Activated T-helper 2 cell treated with anti-CD3 and anti-CD28 coated beads, Interferon-gamma antibody, Interleukin-2, Interleukin-4, amounts not matched to agents 10 μg/mL and 5 μg/mL and 100 μg/mL, durations not matched to agents 14 hours and 24 hours and 36 hours (primary cell): ENCODE measurements at places on chromosomes 16 and 17. TPM values are rescaled to one million over a fixed set of nuclear protein-coding genes. Genes with fewer than 3 reads are reported as not detected.

DNA sequence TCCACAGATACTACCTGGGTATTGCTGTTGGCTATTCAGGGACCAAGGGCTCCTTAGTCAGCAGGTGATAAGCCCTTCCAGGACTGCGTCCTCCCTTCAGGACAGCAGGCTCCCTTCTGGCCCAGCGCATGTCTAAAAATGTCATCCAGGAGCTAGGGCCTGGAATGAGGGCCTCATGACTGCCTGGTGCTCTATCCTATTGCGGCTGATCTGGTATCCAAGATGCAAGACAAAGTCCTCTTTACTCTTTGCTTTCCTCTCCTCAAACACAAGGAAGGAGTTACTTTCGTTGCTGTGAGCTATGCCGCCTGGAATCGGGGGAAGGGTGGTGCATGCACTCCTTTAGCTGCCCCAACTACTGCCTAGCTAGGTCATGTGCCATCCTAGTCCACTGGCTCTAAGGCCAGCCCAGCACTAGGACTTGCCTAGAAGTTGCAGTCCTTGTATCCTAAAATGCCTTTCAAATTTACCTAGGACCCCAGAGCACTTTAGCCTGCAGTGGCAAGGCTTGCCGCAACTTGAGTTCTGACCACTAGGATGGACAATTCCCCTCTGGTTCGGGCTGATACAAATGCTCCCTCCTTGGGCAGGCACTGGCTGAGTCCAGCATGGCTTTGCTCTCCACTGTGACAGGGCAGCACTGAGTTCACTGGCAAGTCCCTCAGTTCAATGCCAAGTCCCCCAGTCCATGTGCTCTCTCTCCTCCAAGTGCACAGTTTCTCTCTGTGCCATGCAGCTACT is 10.1 kb upstream of the TMEM219 start:
- DNase-seq: no peak

- no peak for DNase-seq
Measured at GRCh38 chr17:27520491-27521185, 64.4 kb downstream of the KSR1 start.

DNA sequence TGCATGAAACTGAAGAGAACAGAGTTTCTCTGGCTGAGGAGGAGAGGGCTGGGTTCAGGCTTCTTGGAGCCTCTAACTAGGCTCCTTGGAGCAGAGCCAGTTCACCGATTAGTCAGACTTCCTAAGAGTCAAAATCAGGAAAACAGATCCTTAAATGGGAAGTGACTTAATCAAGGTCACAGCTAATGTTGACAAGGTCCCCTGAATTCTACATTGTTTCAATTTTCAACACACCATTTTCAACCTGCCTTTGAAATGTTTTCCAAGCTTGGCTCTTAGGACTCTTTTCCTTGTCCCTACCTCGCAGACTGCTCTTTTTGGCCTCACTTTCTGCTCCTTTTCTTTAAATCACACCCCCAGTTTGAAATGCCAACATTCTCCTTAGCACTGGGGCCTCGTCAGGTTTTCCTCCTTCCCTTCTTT is 16.3 kb downstream of the MYL4 start:
- no peak for DNase-seq

Gene MMP2
- 0.11 and 0.34 TPM in 2 replicates for total RNA-seq

DNA sequence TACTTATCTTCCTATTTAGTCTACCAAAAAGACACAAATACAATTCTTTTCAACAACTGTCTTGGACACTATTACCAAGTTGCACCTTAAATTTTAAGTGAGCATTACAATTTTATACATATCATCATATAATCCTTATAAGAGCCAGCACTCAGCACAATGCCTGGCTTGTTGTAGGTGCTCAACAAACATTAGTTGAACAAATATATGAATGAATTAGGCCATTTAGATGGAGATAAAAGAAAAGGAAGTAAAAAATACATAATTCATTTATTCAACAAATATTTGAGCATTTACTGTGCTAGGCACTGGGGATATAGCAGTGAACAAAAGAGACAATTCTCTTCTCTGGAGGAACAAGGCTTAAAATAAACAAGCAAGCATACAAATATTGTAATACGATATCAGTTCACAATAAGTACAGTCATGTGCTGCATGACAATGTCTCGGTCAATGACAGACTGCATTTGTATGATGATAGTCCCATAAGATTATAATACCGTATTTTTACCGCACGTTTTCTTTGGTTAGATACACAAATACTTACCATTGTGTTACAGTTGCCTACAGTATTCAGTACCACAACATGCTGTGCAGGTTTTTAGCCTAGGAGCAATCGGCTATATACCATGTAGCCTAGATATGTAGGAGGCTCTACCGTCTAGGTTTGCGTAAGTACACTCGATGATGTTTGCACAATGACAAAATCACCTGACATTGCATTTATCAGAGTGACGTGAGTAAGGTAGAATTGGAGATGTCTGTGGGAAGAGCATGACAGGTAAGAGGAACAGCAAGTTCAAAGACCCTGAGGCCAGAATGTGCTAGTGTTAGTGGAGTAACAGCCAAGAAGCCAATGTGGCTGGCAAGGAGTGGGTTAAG is 86.4 kb upstream of the HS3ST2 start:
- DNase-seq: no peak

DNA sequence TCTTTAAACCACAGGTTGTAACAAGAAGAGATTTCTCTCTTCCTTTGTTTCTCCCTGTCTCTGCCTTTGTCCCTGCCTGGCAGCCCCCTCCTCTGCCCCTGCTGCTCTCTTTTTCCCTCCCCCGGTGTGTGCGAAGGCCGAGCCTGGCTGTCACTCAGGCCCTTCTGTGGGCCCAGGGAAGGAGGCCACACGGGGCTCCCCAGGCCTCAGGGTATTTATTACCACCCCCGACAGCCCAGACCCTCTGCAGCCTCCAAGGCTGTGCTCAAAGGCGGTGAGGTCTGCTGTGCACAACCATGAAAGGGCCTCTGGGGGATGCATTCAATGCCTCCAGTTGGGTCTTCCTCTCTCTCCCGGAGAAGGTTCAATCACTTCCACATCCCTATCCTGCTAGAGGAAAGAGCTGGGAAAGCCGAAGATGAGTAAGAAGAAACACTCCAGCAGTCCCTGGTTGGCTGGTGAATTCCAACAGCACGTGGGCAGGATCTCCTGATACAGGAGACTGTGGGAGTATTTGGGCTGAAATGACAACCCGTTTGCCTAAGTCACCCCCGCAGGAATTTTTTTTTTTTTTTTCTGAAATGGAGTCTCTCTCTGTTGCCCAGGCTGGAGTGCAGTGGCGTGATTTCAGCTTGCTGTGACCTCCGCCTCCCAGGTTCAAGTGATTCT is 34.2 kb downstream of the ZNF423 start:
- DNase-seq: no peak

Gene KRT25
- not detected in 2 replicates for total RNA-seq

DNA sequence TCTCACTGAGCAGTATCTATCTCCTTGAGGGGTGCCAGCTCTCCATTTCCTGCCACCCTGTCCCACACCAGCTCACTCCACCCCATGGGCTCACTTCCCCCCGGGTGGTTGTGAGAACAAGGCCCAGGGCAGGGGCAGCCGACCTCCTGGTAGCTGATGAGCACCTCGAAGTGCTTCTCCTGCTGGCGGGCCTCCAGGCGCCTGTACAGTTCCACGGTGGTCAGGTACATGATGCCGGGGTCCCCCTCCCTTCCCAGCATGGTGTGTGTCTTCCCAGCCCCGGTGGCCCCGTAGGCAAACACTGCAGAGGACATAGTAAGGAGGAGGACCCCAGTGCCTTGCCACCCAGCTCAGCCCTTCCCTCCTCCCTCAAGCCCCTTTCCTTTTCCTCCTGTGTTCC is 12.5 kb downstream of the KIF18B start:
- DNase-seq: no peak

GRCh38 chr17:51279183-51279582 is 18.8 kb downstream of the UTP18 start:
- no peak for DNase-seq

Gene ATP1B2
- total RNA-seq: 0.32 and 0.37 TPM in 2 replicates

Gene SMG1
- 128 and 137 TPM in 2 replicates for total RNA-seq

DNA sequence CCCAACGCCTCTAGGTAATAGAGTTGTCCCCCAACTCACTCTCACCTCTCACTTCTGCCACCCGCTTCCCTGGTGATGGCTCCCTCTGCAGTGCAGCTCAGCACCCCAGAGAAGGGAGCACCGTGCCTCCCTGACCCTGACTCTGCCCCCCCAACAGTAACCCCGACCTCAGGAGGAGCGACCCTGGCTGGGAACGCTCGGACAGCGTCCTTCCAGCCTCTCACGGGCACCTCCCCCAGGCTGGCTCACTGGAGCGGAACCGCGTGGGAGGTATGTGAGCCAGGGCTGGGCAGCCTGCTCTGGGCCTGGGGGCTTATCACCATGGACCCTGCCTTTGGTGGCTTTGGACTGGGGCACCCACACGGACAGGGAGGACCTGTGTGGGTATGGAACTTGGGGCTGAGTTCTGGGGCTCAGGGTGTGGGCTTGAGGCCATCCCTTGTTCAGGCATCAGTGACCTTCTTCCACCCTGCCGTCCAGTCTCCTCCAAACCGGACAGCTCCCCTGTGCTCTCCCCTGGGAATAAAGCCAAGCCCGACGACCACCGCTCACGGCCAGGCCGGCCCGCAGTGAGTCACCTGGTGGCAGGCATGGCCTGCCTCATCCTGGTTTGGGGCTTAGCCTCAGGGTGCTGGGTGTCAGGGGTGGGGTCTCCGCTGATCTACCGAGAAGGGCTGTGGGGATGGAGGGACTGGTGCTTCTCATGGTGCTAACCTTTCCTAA is 6.7 kb upstream of the C17orf107 start:
- DNase-seq: no peak

Gene PDE6G
- 11.1 and 15.4 TPM in 2 replicates for total RNA-seq

Gene SLC13A2
- total RNA-seq: not detected in 2 replicates

- DNase-seq: no peak
Measured at GRCh38 chr16:1606774-1607173, 5.1 kb downstream of the IFT140 start.

DNA sequence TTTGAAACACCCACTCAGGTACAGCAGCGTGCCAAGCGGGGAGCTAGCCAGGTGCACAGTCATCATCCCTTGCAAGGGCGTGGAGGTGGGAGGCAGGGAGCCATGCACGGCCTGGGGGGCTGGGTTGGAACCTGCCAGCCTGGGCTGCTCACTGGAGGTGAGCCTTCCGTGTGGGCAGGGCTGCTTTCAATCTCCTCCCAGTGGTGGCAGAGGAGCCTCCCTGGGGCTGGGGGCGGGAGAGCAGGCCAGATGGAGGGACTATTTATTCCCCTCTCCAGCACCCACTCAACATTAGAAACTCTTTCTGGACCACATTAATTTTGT is 90.3 kb downstream of the KATNIP start:
- DNase-seq: no peak

Gene SLC5A2
- not detected in 2 replicates for total RNA-seq

Gene CCDC154
- total RNA-seq: 0.80 and 1.2 TPM in 2 replicates

Gene TAC4
- not detected in 2 replicates for total RNA-seq

Gene CEP131
- total RNA-seq: 14.0 and 14.8 TPM in 2 replicates

GRCh38 chr16:81881228-81881627 is 102.1 kb downstream of the PLCG2 start:
- DNase-seq: no peak

Gene NACA2
- total RNA-seq: not detected in 2 replicates

DNA sequence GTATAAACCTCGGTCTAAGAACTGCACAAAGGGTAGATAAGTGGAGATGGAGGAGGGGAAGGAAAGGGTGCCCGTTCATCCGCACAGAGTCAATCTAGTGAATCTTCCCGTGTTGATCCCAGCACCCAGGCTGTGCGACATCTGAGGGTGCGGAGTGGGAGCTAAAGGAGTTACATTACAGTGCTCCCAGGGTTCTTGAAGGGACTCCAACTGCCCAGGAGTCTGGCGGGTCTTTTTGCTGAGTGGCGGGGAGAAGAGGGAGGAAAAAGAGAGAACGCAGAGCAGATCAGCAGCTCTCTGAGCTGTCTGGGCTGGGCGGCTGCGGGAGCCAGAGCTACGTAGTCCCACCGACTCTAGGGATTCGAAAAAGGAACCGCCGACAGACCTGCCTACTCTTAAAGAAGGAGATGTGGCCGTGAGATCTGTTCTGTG is 1.6 kb upstream of the CA10 start:
- DNase-seq: no peak

Gene CCDC40
- total RNA-seq: 0.18 TPM in 1 of 2 replicates, not detected in the other

DNA sequence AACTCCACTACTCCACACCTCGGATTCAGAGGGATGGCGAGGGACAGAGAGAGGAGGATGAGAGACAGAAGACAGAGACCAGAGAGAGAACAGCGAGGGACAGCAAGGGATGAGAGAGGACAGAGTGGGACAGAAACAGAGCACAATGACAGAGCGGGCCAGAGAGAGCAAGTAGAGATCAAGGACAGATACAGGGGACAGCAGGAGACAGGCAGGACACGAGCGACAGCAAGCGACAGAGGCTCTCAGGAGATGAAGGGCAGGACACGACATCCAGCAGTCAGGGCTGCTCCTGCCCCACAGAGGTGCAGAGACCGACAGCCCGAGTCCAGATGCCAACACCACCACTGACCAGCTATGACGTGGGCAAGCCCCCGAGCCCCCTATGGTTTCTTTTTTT is 14.9 kb downstream of the CORO7 start:
- DNase-seq: no peak

DNA sequence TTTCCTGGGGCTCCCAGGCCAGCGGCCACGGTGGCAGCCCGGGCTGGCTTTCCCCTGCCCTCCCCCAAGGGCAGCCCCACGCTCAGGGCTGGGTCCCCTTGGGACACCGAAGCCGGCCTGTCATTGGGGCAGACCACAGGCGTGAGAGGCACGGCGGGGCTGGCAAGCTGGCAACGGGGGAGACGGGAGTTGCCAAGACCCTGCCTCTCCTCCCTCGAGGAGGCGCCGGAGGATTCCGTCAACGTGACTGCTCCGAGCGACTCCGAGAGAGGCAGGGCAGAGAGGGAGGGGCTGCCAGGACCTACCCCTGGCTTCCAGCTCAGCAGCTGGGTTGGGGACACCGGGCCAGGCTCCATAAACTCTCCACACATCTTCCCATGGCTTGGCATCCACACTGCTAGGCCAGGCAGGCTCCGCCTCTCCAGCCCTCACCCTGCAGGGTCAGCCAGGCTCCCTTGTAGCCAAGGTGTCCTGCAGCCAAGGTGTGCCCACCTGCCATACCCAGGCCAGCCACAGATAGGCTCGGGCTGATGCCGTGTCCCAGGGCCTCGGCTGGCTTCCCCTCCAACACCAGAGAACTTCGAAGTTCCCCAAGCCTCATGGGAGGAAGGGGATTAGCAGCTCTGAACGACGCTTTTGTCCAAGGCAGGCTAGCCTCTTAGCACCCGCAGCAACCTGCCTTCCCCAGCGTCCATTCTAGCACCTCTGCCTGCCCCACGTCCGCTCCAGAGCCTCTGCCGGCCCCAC is 25.5 kb downstream of the TIMM22 start:
- no peak for DNase-seq

Gene APPBP2
- 23.2 and 26.9 TPM in 2 replicates for total RNA-seq

- DNase-seq: no peak
Measured at GRCh38 chr17:37117373-37118142, 168.8 kb downstream of the AATF start.

- no peak for DNase-seq
Measured at GRCh38 chr17:80667462-80668277, 123.0 kb downstream of the RPTOR start.

DNA sequence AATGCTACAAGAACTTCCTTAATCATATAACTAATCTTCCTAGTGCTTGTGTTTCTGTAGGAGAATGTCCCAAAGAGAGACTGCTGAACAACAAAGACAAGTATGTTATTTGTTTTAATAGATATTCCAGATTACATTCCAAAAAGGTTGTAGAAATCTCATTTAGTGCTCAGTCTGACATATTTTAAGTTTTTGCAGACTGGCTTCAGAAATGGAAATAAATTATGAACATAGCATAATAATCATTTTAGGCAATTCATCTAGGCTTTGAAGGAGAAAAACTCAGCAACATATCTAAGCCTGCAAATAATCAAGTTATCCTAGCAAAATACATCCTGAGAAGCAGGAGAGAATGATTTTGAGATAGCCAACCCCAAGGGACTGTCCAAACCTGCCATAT is 171.6 kb upstream of the CDH5 start:
- no peak for DNase-seq

Gene BRIP1
- 16.4 and 16.9 TPM in 2 replicates for total RNA-seq

Gene CCL1
- 88.1 and 98.4 TPM in 2 replicates for total RNA-seq
